ENCODE measurements at places on chromosomes 4 and X. TPM values are rescaled to one million over a fixed set of nuclear protein-coding genes. Genes with fewer than 3 reads are reported as not detected.

GPR50 gene
- not detected for total RNA-seq

CD38 gene
- under 0.01 TPM for total RNA-seq

PPP2R2C gene
- total RNA-seq, result not detected

GPRASP1 gene
- 2.6 TPM for total RNA-seq

GRCh38 chr4:3070709-3071500 lies 3.4 kb downstream of the HTT-AS start:
- DNase-seq, result no peak

GRCh38 chr4:89661173-89661899 lies 175.6 kb downstream of the SNCA start:
- DNase-seq, result peak; percentile 38

- no peak for DNase-seq
Measured at GRCh38 chr4:4227510-4228355, 1.0 kb upstream of the OTOP1 start.

- no peak for DNase-seq
Measured at GRCh38 chrX:123713841-123714240, 19.0 kb downstream of the THOC2 start.

GRCh38 chr4:70842761-70843435 lies 3.2 kb upstream of the GRSF1 start:
- DNase-seq, result no peak

GRCh38 chr4:13821522-13821921 lies 194.0 kb upstream of the BOD1L1 start:
- peak; percentile 4 for DNase-seq

- peak; percentile 34 for DNase-seq
Measured at GRCh38 chr4:138643827-138644226, 371.8 kb upstream of the NOCT start.

GRCh38 chrX:65647801-65648200 lies 19.7 kb upstream of the MSN start:
- no peak for DNase-seq

GRCh38 chr4:39900966-39901365 lies 76.7 kb downstream of the PDS5A start:
- peak; percentile 13 for DNase-seq

- DNase-seq, result no peak
Measured at GRCh38 chrX:154598656-154599055, 13.7 kb downstream of the CTAG1A start.

DNA sequence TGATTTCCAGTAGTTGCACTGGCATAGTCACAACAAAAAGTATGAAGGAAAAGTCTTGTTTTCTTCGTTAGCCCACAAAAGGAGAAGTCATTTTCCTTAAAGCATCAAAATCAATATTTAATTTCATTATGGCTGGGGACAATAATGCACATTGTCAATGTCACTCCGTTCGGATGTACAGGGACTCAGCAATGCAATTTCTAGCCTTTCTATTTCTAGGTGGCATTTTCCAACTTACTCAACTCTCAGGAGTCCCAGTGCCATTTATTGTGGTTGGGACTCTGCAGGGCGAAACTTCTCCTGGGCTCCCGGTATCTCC lies 99.6 kb downstream of the CEP135 start:
- no peak for DNase-seq

DNA sequence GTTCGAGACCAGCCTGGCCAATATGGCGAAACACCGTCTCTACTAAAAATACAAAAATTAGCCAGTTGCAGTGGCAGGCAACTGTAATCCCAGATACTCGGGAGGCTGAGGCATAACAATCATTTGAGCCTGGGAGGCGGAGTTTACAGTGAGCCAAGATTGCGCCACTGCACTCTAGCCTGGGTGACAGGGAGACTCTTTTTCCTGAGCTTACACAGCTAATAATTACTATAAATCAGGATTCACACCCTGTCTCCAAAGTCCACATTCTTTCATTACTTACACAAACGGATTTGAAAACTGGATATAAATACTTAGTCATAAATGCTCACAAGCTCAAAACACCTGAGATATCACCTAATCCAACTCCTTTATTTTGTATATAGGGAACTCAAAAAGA lies 151.6 kb downstream of the LRBA start:
- DNase-seq, result no peak

- DNase-seq, result no peak
Measured at GRCh38 chr4:10069075-10069642, 47.4 kb downstream of the WDR1 start.

- DNase-seq, result no peak
Measured at GRCh38 chrX:3712870-3713224, 602 bp downstream of the PRKX start.

GRCh38 chr4:27398631-27399310 lies 538.1 kb downstream of the STIM2 start:
- no peak for DNase-seq

All from fibroblast of villous mesenchyme (primary cell).